Activated T-helper 17 cell treated with anti-CD3 and anti-CD28 coated beads, Interleukin-2, amount 50 U/mL, for 72 hours (primary cell): ENCODE measurements at places on chromosomes 7 and 10. TPM values are rescaled to one million over a fixed set of nuclear protein-coding genes. Genes with fewer than 3 reads are reported as not detected.

Gene FOXI2
- total RNA-seq: not detected

Gene NODAL
- total RNA-seq: not detected

Gene CFAP70
- total RNA-seq: 0.73 TPM

Gene WNT8B
- 0.16 TPM for total RNA-seq

Gene RPEL1
- total RNA-seq: not detected

Gene INA
- total RNA-seq: 0.65 TPM

Gene HTR5A
- total RNA-seq: not detected

Gene PGAM2
- total RNA-seq: not detected

Gene RET
- not detected for total RNA-seq

GRCh38 chr7:3078514-3078913 is 34.8 kb upstream of the CARD11 start:
- ATAC-seq: no peak

DNA sequence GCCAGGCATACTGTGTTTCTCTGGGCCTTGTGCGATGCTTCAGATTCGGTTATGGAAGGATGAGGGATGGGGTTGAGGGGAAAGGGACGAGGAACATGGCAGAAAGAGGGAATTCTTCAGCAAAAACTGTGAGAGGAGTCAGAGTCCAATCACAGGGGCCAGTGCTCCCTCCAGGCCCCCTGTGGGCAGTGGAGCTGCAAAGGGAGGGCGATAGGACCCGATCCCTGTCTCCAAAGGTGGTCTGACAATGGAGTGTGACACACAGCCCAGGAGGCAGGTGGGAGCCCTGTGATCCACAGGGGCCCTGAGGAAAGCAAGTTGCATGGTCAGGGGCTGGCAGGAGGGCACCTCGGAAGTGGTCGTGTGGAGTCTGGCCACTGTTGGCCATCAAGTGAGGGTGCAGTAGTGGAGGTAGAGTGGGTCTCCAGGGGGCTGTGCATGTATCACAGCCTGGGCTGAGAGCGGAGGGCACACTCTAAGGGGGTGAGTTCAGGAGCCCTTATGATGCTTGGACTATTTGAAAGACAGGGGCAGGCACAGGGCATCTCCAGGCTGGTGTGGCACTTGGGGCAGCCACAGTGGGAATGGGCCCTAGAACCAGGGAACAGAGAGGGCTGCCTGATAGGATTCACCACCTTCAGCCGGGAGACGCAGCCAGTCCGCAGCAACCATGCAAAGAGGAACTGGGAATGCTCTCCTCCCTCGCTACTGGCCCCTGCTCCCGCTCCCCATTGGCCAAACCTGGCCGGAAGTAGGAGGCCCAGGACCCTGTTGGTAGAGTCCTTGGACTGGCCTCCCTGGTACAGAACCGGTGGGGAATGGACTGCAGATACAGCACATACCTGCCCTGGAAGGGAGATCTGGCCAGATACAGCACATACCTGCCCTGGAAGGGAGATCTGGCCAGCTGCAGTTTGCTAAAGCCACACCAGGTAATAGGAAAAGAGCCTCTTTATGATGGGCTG is 115.9 kb downstream of the ADCY1 start:
- ATAC-seq: no peak

- no peak for ATAC-seq
These were observed 116.9 kb upstream of the GDF10 start for GRCh38 chr10:47182934-47183703.

GRCh38 chr7:121153995-121154394 is 165.5 kb downstream of the CPED1 start:
- ATAC-seq: no peak

DNA sequence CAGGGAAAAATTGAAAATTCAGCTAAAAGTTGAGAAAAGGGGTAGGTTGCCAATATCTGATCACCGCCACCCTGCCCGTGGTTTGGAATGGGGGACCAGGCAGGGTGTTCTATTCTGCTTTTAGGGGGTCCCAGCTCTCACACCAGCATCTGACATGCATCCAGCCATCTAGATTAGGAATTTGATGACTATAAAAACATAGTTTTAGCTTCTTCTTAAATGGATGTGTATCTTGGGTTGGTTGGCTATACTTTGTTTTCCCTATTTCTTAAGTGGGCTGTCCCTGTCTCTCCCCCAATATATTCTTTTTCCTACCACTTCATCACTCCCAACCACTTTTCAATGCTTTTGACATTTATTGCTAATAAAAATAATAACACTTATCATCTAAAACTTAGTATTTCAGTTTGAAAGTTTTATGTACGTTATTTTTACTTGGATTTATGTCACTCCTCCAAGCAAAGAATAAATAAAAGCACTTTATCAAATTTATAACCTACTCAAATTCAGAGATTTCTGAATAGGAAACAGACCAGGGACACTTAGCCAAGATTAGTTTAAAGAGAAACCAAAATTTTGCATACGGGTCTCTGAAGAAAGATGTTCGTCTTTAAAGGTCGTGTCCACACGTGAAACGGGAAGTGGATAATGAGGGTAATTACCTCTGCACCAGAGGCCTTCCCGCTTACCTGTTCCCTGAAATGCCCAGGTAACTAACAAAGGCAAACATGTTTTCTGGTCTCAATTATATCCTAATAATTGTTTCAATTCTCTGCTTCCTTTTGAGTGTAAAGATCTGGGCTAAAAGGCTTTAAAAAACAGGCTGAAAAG is 233.2 kb upstream of the AUTS2 start:
- ATAC-seq: no peak

DNA sequence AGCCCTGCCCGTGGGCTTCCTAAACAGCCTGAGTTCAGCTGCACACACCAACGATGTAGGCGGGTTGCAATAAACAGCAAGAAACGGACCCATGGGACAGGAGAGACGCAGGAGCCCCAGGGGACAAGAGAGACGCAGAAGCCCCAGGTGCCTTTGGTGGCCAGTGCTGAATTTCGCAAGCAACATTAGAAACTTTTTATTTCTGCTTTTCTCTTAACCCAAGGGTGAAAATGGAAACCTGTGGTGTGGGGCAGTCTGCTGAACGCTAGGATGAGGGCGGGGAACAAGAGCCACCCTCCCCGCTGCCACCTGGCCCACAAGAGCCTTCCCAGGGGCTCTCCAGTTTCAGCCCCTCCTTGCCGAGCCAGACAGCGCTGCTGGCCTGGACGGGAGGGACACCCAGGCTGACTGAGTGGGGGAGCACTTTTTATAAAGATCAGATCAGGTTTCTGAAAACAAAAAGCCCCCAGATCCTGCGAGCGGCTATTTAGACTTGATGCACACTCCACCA is 20.0 kb upstream of the GPR146 start:
- ATAC-seq: no peak

DNA sequence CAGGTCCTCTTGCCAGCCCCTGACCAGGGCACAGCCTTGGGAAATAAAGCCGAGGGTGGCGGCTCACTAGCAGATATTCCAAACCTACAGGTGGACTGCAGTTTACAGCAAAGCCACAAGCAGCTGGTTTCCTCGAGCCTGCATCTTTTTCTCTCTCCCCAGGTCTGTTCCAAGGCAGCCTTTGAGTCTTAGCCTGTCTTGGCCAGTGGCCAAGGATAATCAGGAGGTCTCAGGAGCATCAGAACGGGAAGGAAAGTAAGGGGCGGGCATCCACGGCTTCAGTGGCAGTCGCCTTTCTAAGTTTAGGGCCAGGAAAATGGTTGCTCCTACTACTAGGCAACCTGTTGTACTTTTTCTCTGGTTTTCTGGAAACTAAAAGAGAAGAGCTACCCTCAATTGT is 219.7 kb upstream of the ZMIZ1 start:
- ATAC-seq: no peak

DNA sequence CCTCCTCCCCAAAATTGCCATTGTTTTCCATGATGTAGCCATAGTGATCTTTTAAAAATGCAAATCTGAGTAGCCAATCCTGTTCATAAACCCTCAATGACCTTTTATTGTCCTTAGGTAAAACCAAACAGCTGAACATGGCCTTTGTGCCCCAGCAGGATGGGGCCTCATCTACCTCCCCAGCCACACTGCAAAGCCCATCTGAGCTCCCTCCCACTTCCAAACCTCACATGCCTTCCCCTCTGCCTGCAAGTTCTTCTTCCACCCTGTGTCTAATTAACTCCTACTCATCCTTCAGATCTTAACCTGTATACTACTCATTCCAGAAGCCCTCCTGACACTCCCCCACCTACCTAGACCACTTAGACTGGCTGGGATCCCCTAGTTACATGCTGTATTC is 178.8 kb upstream of the NPVF start:
- no peak for ATAC-seq

- ATAC-seq: no peak
These were observed 712.2 kb upstream of the POM121L12 start for GRCh38 chr7:52323202-52323746.

GRCh38 chr7:362402-363096 is 72.6 kb downstream of the FOXL3 start:
- peak; percentile 53 for ATAC-seq

- ATAC-seq: no peak
These were observed 2.0 kb downstream of the HOXA11 start for GRCh38 chr7:27182861-27183681.

GRCh38 chr7:28812616-28813015 is 145.5 kb downstream of the TRIL start:
- ATAC-seq: no peak

DNA sequence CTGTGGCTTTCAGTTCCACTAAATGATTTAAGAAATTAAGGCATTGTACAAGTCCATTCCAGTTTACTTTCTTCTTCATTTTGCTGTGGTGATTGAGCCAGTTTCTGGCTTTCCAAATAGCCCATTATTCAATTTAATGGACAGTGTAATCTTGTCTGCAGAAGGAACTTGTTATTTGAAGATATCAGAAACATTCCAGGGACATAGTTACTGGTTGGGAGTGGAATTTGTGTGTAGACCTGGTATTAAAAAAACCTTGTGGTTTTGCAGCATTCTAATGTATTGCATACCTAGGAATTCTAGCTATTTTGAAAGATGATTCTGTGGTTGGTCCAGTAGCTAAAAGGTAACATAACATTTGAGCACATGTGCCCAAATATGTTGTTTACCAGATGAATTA is 72.2 kb downstream of the MCU start:
- no peak for ATAC-seq

DNA sequence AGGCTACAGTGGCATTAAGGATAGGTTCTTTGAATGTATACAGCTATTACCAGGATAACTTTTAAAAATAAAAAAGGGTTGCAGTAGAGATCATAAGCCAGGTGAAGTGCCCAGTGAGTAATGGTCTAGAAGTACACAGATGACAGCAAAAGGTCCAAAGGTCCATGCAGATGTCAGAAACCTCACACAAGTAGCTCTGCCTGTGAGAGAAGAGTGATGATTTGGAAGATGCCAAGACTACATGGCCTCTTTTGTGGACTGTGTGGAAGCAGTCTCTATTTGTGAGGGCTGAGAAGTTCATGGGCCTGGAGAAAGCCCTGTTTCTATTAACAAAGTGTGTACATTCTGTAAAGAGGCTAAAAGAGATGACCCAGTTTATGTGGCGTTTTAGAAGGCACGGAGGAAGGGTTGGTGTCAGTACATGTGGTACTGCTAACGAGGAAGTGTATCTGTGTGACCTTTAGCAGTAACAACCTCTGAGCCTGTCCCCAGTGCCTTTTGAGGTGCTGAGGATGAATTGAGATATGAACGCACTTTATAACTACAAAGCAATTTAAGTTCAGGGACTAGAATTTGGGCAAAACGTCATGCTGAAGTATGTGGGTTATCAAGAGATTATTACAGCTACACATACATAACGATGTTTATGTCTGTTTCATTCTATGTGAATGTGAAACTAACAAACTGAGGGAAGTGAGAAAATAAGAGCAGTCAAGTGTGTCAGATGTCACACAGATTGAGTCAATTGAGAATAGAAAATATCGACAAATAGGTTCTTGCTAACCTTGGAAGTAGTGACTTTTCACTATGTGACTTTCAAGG is 7.6 kb downstream of the CYCS start:
- peak; percentile 92 for ATAC-seq

DNA sequence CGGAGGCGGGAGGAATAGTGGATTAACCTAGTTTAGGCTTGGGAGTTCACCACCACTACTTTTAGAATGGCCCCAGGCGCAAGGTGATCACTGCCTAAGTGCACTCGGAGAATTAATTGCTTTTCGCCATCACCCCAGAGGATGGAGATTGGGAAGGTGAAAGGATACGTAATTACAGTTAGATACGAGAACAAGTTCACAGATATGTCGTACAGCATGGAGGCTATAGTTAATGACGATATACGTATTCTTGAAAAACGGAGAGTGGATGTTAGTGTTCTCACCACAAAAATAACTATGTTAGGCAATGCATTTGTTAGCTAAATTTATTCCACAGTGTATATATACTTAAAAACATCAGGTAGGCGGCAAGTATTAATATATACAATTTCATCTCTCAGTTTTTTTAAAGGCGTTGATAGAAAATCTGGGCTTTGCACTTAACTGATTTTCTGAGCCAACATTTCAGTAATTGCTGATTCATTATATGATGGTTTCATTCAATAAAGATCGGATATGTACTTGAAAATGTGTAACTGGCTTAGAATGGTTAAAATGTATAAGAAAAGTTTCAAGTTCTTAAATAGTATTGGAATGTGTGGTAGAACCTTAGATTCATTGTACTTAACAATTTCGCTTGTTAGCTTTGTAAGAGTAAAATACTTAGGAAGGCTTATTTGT is 683 bp downstream of the CDC123 start:
- no peak for ATAC-seq

GRCh38 chr10:36023939-36024338 is 381.8 kb upstream of the FZD8 start:
- ATAC-seq: peak; percentile 56

GRCh38 chr10:66349076-66349475 is 576.8 kb upstream of the LRRTM3 start:
- ATAC-seq: no peak

GRCh38 chr10:33039181-33039580 is 81.2 kb upstream of the ITGB1 start:
- no peak for ATAC-seq

GRCh38 chr7:143454091-143454680 is 10.9 kb downstream of the TAS2R60 start:
- ATAC-seq: no peak

GRCh38 chr10:23694446-23694920 is 255.6 kb downstream of the OTUD1 start:
- ATAC-seq: no peak

- peak; percentile 55 for ATAC-seq
These were observed 309.7 kb downstream of the CSTF2T start for GRCh38 chr10:51389415-51390321.

DNA sequence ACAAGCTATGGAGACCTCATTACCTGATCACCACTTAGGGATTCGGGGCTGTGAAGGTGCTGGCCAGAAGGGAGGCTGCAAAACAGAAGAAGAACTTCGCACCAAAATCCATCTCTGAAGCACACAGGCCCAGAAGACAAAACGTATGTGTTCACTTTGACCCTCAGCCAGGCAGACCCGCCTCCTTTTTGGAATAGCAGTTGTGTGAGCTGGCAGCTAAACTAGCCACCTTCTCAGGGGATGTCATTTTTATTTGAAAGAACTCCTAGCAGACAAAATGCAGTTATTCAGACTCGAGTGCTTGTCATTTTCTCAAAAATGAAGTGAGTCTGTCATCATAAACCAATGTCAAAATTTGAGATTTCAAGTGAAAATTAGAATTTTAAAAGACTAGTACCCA is 71.7 kb downstream of the TNS3 start:
- no peak for ATAC-seq

GRCh38 chr7:80277434-80278427 is 143.1 kb downstream of the GNAI1 start:
- ATAC-seq: no peak

GRCh38 chr10:96695366-96695765 is 24.9 kb downstream of the PIK3AP1 start:
- peak; percentile 64 for ATAC-seq
